Psoas muscle (tissue), 8 donors: ENCODE measurements at places on chromosomes 4 and X.

DNA sequence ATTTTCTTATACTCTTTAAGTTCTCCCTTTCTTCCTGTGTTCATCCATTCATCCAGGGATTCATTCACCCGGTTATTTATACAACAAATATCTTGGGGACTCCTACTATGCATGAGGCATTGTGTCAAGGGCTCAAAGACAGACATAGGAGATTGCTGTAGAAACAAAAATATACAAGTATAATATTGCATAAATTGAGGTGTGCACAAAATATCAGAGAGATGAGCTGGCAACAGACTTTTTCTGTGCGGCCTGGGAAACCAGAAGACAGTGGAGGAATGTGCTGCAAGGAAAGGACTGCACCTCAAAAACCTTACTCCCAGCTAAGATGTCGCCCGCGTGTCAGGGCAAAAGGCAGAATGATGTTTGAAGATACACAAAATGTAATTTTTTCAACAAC lies 9.6 kb downstream of the OTOP1 start:
- H3K27ac ChIP-seq = no peak overlapping the region
- H3K4me1 ChIP-seq = no peaks in the 10 kb centered on the region
- H3K4me3 ChIP-seq = no peak overlapping the region
- H3K27me3 ChIP-seq = no peaks in the 10 kb centered on the region
- no peak for DNase-seq

DNA sequence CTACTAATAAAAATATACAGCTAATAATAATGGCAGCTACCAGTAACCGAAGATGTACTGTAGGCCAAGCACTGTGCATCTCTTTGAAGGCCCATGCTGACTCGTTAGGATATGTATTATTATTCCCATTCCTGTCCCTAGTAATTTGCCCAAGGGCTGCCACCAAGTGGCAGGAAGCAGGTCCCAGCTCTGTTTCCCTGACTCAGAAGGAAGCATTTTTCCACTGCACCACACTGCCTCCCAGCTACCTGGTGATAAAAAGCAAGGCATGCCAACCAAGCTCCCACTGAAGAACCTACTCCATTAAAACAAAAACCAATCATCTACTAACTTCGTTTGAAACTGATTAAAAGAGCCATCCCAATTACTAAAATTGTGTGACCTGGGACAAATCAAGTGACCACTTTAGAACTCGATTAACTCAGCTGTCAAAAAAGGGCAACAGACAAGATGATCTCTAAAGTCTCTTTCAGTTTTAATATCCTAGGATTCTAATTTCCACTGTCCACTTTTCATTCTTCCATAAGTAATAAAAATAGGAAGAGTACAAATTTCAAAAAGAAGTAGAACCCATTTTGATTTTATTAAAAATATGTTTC lies 24.3 kb upstream of the PGM2 start:
- no peak overlapping the region for H3K27ac ChIP-seq
- peak; percentile 25 for DNase-seq
- no peaks in the 10 kb centered on the region for H3K27me3 ChIP-seq
- H3K4me1 ChIP-seq = no peaks in the 10 kb centered on the region
- no peaks in the 10 kb centered on the region for H3K36me3 ChIP-seq

- no peak for DNase-seq
- H3K4me3 ChIP-seq = no peak overlapping the region
- H3K36me3 ChIP-seq = no peaks in the 10 kb centered on the region
- H3K27ac ChIP-seq = no peak overlapping the region
- no peaks in the 10 kb centered on the region for H3K4me1 ChIP-seq
These were observed 103.8 kb upstream of the PPP3CA start for GRCh38 chr4:101451086-101451485.

DNA sequence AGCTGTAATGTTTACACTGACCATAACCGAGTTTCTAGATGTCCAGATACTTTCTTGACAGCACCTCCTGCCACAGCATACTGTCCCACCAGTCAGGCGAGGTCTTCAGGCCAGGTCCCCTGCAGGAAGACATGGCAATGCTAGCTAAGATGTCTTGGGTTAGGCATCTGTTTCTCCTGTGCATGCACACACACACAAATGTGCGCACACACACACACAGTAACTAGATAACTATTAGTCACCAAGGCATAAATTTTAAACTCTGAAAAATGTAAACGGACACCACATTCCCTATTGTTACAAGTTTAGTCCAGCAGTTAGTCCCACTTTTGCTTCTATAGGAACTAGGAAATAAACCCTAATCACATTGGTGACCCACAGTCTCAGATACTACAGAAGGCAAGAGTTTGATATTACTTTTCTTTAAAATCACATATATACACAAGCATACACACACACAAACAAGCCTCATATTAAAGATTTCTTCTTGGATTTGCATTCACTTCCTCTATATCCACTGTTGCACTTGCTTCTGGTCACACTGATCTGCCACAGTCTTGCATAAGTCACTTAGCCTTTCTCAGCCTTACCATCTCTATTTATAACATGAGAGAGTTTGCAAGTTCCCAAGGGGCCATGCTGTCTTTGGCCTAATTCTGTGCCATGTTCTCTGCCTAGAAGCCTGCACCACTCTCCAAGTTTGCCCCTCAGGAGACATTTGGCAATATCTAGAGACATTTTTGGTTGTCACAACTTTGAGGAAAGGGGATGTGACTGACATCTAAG lies 32.2 kb downstream of the IL21 start:
- H3K4me3 ChIP-seq = no peak overlapping the region
- H3K36me3 ChIP-seq = no peaks in the 10 kb centered on the region

DNA sequence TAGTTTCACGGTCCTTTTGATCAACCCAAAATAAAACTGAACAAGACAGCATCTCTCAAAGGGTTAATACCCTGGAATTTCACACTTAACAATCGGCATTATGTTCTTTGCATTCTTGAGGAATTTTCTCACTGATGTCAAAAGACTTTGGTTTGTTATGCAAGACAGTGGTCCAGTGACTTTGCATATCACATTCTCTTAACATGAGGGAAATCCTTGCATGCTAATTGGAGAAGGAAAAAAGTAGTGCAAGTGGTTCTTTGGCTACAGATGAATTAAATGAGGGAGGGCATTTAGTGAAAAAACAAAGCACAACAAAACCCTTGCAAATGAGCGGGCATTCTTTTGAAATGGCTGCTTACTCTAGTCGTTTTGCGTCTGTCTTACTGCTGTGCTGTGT lies 105.1 kb upstream of the LIMCH1 start:
- no peaks in the 10 kb centered on the region for H3K27me3 ChIP-seq
- no peak for DNase-seq
- H3K36me3 ChIP-seq = no peaks in the 10 kb centered on the region
- H3K27ac ChIP-seq = no peak overlapping the region
- H3K4me1 ChIP-seq = peaks cover 69% of the 10 kb centered on the region

DNA sequence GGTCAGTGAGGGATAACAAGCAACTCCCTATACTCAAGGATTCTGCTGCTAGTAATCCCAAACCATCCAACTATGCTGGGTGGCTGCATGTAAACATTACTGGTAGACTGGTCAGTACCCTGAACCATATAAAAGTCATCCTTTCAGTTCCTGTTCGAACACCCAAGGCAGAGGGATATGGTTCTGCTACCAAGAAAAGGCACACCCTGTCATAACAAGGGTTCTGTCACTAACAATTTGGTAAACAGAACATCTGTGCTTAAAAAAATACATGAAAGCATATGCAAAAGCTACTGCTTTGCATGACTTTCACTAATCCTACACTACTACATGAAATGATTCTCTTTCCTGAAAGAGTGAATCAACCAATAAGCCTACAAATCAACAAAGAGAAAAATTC lies 76.8 kb upstream of the MCF2 start:
- no peak overlapping the region for H3K4me3 ChIP-seq
- peaks cover 22% of the 10 kb centered on the region for H3K36me3 ChIP-seq
- no peak overlapping the region for H3K27ac ChIP-seq
- no peak for DNase-seq
- no peaks in the 10 kb centered on the region for H3K27me3 ChIP-seq

DNA sequence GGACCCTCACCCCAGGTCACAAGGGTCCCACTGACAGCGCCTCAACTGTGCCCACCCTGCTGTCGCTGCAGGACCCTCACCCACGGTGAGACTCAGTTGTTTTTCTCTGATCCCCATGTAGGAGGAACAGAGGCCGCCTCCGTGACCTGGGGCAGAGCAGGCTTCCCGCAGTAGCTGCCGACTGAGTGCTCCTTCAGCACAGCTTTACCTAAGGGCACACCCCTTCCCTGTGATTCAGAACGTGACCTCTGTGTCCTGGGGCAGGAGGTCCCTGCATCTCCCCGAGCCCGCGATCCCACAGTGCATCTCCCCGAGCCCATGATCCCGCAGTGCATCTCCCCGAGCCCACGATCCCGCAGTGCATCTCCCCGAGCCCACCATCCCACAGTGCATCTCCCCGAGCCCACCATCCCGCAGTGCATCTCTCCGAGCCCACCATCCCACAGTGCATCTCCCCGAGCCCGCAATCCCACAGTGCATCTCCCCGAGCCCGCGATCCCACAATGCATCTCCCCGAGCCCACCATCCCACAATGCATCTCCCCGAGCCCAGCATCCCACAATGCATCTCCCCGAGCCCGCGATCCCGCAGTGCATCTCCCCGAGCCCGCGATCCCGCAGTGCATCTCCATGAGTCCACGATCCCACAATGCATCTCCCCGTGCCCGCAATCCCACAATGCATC lies 23.6 kb downstream of the PPP2R3B start:
- no peak for DNase-seq
- no peaks in the 10 kb centered on the region for H3K4me1 ChIP-seq
- H3K27ac ChIP-seq = no peak overlapping the region
- peaks cover 27% of the 10 kb centered on the region for H3K36me3 ChIP-seq
- H3K4me3 ChIP-seq = no peak overlapping the region

DNA sequence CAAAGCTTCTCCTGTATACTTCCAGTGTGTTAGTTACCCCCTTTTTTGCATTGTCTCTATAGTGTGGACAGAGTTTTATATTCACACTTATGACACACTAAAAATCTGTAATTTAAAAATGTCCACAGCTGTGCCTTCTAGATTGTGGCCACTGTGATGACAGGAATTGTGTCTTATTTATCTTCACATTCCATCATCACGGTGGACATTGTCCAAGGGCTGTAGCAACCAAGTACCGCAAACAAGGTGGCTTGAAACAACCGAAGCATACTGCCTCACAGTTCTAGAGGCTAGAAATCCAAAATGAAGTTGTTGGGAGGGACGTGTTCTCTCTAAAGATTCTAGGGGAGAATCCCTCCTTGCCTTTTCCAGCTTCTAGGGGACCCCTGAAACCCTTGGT lies 32.3 kb downstream of the CHRNA9 start:
- no peaks in the 10 kb centered on the region for H3K36me3 ChIP-seq
- no peaks in the 10 kb centered on the region for H3K4me1 ChIP-seq
- no peaks in the 10 kb centered on the region for H3K27me3 ChIP-seq
- no peak for DNase-seq
- no peak overlapping the region for H3K4me3 ChIP-seq
